Osteocyte (in vitro differentiated cells): ENCODE measurements at places on chromosomes 11 and 22. TPM values are rescaled to one million over a fixed set of nuclear protein-coding genes. Genes with fewer than 3 reads are reported as not detected.

DNA sequence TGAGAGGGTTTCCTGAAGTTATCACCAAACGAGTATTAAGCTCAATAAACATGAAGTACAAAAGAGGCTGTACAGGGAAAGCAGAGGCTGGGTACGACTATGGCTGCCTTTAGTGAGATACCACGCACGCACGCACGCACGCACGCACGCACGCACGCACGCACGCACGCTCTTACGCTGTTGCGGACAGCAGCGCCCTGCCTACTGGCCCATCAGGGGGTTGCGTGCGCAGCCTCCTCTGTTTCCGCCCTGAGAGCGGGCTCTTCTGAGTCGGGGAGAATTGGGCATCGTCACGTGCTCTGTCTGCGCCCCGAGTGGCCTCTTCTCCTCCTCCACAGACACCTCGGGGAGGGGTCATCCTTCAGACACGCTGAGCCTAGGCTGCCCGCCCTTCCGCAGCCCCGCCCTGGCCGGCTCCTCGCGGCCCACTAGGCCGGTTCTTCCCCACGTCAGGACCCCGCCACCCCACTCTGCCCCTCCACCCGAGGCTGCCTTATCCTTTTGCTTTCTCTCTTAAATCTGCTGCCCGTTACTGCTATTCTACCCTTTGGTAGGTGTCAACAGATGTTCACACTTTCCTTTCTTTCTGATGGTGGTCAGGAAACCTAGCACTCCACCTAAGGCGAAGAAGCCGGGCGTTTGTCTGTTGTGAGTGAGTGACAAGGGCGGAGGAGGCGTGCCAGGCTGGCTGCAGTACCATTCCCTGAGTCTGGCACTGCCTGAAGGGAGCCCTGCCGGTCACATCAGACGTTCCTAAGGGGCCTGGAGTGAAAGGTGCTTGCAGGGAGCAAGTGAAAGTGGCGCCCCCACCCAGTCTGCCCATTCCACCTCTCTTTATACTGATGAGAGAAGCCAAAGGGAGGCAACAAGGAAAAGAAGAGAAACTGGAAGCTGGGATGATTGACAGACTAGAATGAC lies 300.4 kb upstream of the B3GAT1 start:
- no peak for DNase-seq

- no peak for DNase-seq
Observed at GRCh38 chr11:57131080-57131790, 50.5 kb upstream of the LRRC55 start.

GRCh38 chr22:48880749-48881148 lies 946.9 kb downstream of the BRD1 start:
- peak; percentile 48 for DNase-seq

- DNase-seq, result peak; percentile 19
Observed at GRCh38 chr11:128551611-128552335, 35.6 kb downstream of the ETS1 start.

GRCh38 chr11:10294290-10294953 lies 403 bp upstream of the SBF2 start:
- peak; percentile 87 for DNase-seq

DNA sequence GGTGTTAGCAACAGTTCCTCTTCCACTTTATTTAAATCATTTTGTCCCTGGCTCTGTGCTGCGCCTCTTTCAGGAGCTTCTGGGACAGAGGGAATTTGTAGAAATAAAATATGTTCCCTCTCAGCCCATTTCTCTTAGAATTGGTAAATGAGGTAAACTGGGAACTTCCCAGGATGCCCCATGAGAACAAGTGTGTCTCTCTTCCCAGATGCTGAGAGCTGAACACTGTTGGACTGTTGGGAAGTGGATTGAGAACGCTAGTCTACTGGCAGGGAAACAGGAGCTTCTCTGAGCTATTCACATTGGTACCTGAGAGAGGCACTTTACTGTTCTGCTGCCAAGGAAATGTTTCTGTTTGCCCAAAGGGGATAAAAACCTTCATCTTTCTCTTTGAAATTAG lies 4.0 kb downstream of the CRY2 start:
- no peak for DNase-seq

DNA sequence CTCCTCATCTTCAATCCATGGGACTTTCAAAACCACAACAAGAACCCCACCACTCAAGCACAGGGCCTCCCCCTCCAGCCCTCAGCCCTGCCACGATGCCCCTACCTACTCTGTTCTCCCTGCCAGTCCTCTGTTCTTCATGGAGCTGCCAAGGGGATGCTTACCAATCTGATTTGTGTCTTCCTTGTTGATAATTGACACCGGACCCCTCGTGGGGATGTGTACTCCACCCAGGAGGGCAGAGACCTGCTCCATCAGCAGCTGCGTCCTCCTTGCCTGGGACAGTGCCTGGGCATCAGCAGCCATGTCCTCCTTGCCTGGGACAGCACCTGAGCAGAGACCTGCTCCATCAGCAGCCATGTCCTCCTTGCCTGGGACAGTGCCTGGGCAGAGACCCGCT lies 1489.2 kb downstream of the TBC1D22A start:
- DNase-seq, result no peak

GRCh38 chr11:119935349-119935925 lies 202.5 kb downstream of the TRIM29 start:
- DNase-seq, result no peak

DNA sequence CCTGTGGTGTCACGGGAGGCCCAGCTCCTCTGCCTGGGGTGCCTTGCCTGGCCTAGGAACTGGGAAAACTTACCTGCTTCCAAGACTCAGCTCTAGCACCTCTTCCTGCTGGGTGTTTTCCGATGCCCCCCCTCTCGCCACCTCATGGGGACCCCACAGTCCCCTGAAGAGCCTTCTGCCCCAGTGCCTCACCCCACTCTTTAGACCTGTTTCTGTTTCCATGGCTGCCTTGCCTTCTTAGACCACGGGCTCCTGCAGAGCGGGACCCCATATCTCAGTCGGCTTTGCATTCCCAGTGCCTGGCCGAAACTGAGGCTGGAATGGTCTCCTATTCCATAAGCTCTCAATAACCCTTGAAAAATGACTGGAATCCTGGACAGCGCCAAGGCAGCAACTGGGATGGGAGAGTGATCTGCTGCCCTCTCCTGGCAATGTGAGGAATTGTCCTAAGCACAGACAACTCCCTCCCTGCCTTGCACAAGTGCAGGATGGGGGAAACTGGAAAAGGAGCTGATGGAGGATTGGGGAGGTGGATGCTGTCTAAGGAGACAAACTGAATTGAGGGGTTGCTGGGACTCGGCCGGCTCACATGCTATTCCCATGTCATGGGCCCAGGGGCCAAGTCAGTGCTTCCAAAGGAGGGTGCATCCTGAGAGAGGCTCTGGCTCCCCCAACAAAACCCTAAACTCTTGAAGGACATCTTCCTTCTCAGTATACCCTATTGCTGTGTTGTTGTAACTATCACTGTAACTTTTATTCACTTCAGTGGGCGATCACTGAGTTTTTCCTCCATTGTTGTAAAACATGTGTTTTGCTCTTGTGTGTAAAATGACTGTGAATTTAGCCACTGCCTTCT lies 26.6 kb upstream of the IL17RA start:
- DNase-seq, result peak; percentile 89

GRCh38 chr11:114924042-114924441 lies 245.7 kb downstream of the NXPE2 start:
- DNase-seq, result no peak

- no peak for DNase-seq
Observed at GRCh38 chr11:35141571-35141971, 2.6 kb downstream of the CD44 start.

- DNase-seq, result no peak
Observed at GRCh38 chr11:9210922-9211320, 54.2 kb downstream of the DENND5A start.

DNA sequence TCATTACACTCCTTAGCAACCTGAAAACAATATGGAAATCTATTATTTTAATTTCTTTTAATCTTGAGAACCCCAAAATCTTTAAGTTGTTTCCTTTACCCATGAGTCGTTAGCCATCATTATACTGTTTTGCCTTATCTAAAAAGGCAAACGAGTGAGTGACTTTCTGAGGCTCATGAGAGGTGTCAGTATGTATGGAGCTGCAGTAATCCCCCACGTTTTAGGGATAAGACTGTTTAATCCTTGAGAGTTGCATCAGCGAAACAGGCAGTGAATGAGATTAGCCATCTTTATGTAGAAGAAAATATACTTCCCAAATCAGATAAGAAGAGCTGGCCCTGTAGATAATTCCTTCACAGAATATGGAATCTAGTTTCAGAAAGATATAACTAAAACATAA lies 1147.0 kb downstream of the DLG2 start:
- DNase-seq, result no peak

GRCh38 chr11:113465786-113466185 lies 9.4 kb downstream of the DRD2 start:
- DNase-seq, result no peak

GRCh38 chr11:42555190-42555589 lies 756.6 kb upstream of the API5 start:
- DNase-seq, result no peak

GRCh38 chr11:4190519-4190918 lies 95.9 kb downstream of the RRM1 start:
- DNase-seq, result no peak

DNA sequence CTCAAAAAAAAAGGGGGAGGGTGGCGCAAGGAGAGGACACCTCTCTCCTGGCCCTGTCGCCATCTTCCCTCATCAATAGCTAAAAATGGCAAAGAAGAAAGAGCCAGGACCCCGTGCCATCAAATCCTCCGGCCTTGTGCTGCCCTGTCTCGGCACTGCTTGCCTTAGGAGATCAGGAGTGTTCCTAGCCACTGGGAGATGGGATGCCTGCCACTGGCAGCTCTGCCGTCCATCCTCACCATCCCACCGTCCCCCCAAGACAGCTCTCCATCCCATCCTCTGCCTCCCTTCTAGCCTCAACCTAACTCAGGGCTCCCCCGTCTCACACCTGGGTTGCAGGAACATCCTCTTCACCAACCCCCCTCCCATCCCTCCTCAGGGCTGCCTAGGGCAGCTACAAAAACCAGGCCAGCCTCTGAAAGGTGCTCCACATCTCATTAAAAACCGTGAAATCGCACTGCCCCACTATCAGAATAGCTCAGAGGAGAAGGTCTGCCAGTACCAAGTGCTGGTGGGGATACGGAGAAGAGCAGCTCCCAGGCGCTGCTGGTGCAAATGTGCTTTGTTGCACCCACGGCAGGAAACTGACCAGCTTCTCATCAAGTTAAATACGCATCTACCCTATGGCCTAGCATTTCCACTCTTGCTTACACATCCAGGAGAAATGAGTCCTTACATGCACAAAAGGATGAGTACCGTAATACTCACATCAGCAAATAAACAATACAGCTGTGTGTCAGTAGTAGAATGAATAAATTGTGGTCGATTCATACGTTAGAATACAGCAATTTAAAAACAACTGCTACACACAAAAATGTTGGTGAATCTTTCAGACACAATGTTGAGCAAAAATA lies 31.7 kb upstream of the GCAT start:
- DNase-seq, result no peak

Gene ROBO4
- 0.56 TPM in 1 of 2 replicates, not detected in the other for total RNA-seq

Gene PDE3B
- total RNA-seq, result 0.08 and 0.16 TPM in 2 replicates

Gene CCDC73
- total RNA-seq, result not detected in 2 replicates

Gene TAF6L
- 40.8 and 42.8 TPM in 2 replicates for total RNA-seq

Gene TRPM5
- total RNA-seq, result not detected in 2 replicates

Gene C22orf15
- not detected in 2 replicates for total RNA-seq

Gene MISFA
- 3.0 and 4.5 TPM in 2 replicates for total RNA-seq

Gene ADAMTS8
- 0.19 and 0.31 TPM in 2 replicates for total RNA-seq

Gene GPR83
- total RNA-seq, result not detected in 2 replicates

Gene TEAD1
- 152 and 154 TPM in 2 replicates for total RNA-seq

Gene SPI1
- not detected in 2 replicates for total RNA-seq

Gene KLHDC7B
- 0.21 TPM in 1 of 2 replicates, not detected in the other for total RNA-seq

Gene MUC6
- not detected in 2 replicates for total RNA-seq
